Smooth muscle cell of the brain vasculature (primary cell): ENCODE measurements at places on chromosomes 7 and 10.

DNA sequence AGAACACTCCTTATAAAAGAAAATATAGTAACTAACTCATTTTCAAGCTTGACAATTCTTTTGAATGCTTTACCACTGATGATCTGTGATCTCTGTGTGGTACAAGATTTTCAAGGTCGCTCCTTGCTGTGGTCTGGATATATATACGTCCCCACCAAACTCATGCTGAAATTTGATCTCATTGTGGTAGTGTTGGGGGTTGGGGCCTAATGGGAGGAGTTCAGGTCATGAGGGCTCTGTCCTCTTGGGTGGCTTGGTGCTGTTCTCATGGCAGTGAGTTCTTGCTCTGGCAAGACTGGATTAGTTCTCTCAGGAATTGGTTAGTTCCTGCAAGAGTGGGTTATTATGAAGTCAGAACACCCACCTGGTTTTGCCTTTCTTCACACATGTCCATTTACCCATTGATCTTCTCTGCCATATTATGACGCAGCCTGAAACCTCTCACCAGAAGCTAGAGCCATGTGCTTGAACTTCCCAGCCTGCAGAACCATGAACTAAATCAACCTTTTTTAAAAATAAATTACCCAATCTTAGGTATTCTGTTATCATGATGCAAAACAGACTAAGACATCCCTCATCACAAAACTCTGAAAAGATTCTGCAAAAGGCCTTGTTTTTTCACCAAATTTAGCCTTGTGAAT, 8.3 kb upstream of the EDRF1 start:
- DNase-seq = no peak

DNA sequence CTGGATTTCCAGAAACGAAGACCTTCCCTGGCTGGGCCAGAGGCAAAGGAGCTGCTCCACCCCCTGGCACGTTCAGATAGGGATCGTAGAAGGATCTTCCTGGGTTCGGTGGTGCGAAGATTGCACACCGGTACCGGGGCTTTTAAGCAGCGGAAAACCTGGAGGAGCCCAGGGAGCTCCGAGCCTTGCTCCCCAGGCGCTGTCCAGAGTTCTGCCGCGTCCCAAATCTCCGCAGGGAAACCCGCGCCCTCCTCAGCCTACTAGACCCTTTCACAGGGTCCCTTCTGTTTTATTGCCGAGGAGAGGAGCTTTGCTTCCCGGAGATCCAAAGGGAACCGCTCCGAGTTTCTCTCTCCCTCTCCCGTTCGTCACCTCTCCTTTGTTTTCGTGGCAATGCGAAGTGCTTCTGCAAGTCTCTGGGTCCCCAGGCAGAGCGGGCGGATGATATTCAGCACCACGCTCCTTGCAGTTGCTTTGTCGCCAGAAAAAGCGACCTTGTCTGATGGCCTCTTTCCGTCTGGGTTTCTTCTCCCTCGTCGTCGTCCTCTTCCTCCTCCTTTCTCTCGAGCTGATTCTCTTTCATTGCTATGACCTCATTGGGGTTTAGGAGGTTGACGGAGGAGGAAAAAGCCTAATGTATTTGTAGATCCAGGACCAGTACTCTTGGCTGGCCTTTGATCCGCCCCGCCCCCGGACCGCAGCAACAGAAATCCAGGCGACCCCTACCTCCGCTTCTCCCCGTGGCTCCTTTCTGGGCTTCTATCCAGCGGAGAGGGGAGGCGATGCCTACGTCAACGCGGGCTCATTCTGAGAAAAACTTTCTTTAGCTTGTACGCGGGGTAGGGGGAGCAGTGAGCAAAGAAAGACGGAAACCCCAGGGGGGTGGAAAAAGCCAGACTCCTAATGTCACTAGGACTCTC, at the start of gene TMEM196:
Gene TMEM196 (minus strand): TSS at position 777 of the 920 bp plus-strand sequence. CDS start 921 bp downstream, outside the sequence.
- no peak for DNase-seq

DNA sequence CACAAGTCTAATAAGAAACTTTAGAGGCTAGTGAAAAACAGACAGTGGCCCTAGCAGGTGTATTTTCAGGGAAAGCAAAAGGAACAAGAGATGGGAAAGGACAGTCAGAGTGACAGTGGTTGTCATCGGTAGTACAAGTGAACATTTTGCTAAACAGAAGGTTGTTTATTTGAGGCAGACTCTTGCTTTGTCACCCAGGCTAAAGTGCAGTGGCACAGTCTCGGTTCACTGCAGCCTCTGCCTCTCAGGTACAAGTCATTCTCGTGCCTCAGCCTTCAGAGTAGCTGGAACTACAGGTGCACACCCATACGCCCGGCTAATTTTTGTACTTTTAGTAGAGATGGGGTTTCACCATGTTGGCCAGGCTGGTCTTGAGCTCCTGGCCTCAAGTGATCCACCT, 195.8 kb downstream of the RELN start:
- no peak for DNase-seq

GRCh38 chr7:76354516-76354915, 4.3 kb downstream of the YWHAG start:
- no peak for DNase-seq

DNA sequence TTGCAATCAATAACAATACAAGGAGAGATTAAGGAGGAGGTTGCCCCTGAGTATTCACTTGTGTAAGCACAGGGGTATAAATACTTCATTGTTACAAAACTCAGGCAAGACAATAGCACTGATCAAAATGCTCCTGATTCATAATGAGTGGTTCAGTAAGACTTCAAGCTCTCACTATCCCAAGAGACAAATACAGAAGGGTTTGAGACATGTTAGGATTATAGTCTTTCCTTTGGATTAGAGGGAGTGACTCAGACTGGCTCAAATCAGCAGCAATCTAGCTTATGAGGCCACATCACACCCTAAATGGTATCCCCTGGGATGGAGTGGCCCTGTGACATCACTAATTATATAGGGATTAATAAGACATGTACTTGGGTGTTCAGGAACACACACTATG, 167.2 kb upstream of the HGF start:
- no peak for DNase-seq

DNA sequence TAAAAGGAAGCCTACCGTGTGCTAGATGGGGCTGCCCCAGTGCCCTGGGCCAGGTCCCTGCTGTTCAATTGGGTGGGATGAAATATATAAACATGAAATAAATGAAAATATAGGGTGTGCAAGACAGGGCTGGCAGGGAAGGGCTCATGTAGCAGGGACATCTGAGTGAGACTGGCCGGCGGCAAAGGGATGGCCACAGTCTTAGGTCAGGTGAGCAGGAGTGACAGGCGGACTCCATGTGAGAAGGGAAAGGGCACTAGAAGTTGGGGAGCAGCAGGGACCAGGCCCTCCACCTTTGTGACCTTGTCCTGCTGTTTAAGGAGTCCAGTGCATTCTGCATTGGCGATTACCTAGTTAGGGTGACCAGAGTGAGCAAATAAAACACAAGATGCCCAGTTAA, 207.6 kb upstream of the ZNF32 start:
- DNase-seq = no peak
